Ureter (tissue), 1 donor: ENCODE measurements at places on chromosomes 2 and 18.

DNA sequence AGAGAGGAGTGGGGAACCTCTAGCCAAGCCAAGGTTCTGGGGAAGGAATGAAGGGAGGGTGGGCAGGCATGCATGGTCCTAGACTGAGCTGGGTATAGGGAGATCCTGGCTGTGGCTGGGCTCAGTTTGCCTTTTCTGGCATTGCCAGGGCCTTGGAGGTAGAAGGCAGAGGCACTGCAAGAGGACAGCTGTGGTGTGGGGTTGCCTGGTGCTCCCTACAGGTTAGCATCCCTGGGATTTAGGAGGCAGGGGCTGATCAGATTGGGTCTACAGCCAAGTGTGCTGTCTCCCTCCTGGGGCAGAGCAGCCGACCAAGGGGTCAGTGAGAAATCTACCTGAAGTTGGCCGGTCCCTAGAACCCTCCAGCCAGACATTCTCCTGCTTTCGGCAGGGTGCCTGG is 15.9 kb downstream of the ABCG8 start:
- no peak for DNase-seq

DNA sequence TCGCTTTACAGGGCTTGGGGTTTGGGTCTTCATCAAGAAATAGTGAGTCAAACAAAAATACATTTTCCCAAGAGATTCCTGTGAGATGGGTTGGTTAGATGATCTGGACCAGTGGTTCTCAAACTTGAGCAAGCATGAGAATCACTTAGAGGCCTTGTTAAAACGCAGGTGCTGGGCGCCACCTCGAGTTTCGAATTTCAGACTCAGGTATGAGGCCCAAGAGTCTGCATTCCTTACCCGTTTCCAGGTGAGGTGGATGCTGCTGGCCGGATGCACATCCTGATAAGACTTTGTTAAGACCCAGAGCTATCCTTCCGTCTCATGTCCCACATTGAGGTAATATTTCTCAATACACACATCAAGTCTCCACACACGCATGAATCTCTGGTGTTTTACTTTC is 707.8 kb upstream of the SALL3 start:
- no peak for DNase-seq

DNA sequence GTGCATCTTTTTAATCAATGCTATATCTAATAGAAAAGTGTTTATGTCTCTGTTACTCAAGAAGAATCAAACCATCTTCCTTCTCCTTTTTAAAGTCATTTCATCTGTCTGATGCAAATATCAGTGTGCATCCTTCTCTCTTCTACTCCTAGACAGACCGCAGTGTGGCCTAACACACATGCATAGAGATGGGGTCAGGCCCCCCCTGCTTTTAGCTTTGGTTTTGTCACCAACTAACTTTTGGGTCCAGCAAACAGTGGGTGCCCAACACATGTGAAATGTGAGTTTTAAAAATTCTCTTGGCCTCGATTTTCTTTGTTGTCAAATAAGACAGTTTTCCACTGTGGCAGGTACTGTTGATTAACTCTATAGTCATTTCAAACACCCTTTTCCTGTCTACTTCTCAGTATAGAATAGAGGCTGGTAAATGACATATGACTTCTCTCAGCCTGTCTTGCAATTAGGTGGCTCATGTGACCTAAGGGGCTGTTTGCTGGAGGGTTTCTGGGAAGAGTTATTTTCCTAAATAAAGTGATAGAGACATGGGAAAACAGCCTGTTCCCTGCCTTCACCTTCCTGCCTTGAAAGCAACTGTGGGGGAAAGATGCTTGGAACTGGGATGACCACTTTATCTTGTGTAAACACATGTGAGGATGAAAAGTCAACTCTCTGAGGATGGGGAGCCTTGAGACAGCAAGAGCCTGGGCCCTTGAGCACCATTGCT is 65.7 kb upstream of the DARS1 start:
- DNase-seq = no peak

DNA sequence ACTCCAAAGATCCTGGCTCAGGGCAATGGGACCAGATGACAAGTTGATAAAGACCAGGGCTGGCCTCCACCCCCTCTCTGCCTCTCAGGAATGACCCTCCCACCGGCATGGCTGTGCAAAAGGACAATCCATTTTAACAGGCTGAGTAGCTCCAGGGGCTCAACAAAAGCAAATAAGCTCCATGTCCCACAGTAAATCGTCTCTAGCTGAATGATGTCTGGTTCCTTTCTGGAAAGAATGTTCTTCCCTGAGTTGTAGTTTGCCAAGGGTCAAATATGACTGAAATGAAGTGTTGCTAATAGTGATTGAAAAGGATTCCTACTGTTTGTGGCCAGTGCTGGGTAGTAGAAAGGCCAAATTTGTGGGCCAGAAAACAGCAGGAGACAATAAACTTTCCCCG is 434.4 kb upstream of the ETAA1 start:
- DNase-seq = no peak

- DNase-seq = no peak
Observed at GRCh38 chr2:162972383-162972782, 133.8 kb upstream of the KCNH7 start.

DNA sequence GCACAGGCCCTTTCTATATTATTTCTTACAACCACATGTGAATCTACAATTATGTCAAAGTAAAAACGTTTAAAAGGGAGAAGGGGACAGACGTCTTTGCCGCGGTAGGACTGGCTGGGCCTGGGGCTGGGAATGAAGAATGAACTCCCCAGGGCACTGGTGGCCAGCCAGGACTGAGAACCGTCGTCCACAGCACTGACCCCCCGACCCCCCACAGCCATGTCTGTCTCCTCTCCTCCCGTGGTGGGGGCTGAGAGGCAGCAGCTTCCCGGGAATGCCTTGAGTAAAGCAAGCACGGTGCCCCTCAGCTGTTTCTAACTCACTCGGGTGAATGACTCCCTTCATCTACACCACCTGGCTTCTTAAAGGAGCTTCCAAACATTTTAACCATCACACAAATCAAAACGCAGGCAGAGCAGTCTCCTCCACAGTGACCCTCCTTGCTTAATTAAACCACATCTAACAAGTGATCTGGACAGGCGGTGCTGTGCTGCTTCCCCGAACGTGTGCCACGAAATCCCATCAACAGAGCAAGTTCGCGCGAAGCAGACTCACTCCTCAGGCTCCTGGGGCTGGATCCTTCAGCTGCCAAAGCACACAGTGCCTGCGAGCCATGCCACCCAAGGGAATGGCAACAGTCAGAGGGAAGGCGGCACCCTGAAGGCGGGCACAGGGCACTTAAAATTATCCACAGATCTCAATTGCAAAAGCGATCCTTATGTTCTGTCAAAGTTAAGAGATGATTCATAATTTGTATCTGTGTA is 217.7 kb downstream of the EIPR1 start:
- no peak for DNase-seq

- DNase-seq = no peak
Observed at GRCh38 chr18:65852273-65852672, 101.5 kb downstream of the CDH7 start.
